ENCODE measurements at places on chromosomes 16 and 17. TPM values are rescaled to one million over a fixed set of nuclear protein-coding genes. Genes with fewer than 3 reads are reported as not detected.

The HOXB5 gene
- not detected for total RNA-seq

GRCh38 chr16:67537636-67538591, 9.3 kb downstream of the RIPOR1 start:
- no peaks in the 10 kb centered on the region for H3K27me3 ChIP-seq
- peaks cover 4% of the 10 kb centered on the region for H3K36me3 ChIP-seq
- H3K27ac ChIP-seq: peak overlapping the region; percentile 60

GRCh38 chr16:1325261-1325660, 8.2 kb upstream of the BAIAP3 start:
- DNase-seq: no peak
- H3K27me3 ChIP-seq: no peaks in the 10 kb centered on the region
- no peak overlapping the region for H3K4me3 ChIP-seq
- peaks cover 2% of the 10 kb centered on the region for H3K36me3 ChIP-seq
- H3K27ac ChIP-seq: no peak overlapping the region
- no peaks in the 10 kb centered on the region for H3K4me1 ChIP-seq

The KRT17 gene
- 3.4 TPM for total RNA-seq

GRCh38 chr16:56113223-56113622, 78.1 kb upstream of the GNAO1 start:
- H3K27ac ChIP-seq: no peak overlapping the region
- no peaks in the 10 kb centered on the region for H3K27me3 ChIP-seq
- H3K4me3 ChIP-seq: no peak overlapping the region
- H3K4me1 ChIP-seq: no peaks in the 10 kb centered on the region
- no peak for DNase-seq

DNA sequence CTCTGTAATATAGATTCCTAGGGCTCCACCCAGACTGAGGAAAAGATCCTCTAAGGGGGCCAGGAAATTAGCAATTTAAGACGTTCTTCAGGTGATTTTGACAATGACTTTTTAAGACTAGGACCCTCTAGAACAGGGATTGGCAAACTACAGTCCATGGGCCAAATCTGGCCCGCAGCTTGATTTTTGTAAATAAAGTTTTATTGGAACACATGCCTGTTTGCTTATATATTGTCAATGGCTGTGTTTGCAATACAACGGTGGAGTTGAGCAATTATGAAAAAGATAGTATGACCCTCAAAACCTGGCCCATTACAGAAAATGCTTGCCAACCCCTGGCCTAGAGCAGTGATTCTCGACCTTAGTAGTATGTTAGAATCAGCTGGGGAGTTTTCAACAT, 181.9 kb downstream of the SOX9 start:
- H3K4me3 ChIP-seq: no peak overlapping the region
- H3K36me3 ChIP-seq: no peaks in the 10 kb centered on the region
- no peaks in the 10 kb centered on the region for H3K27me3 ChIP-seq
- 0 out of 2 replicates have a peak, but pooled peaks cover 5% of the 10 kb centered on the region for H3K4me1 ChIP-seq

GRCh38 chr17:64385187-64386083, 5.2 kb downstream of the PECAM1 start:
- no peak overlapping the region for H3K4me3 ChIP-seq
- no peaks in the 10 kb centered on the region for H3K36me3 ChIP-seq
- peaks cover 56% of the 10 kb centered on the region for H3K4me1 ChIP-seq

DNA sequence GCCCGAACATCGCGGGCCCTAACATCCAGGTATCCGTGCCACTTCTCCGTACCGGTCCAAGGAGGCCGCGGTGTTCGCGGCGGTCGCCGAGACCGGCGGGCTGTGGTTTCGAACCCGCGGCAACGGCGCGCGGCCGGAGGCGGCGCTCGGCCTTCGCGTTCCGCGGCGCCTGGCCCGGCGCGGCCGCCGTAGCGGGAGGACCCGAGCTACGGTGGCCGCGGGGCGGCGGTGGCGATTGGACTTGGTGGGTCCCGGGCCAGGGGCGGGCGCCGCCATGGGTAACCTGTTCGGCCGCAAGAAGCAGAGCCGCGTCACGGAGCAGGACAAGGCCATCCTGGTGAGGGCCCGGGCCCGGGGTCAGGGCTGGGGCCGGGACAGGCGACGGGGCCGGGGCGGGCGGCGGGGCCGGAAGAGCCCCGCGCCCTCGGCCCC, at the start of gene CHMP6:
Gene CHMP6, plus strand, starts transcription at position 197 of the 432 bp plus-strand sequence. Its CDS starts 78 bp downstream, at position 275.
- DNase-seq: peak; percentile 85
- peaks cover 13% of the 10 kb centered on the region for H3K4me1 ChIP-seq
- no peaks in the 10 kb centered on the region for H3K36me3 ChIP-seq

The EMP2 gene
- 187 TPM for total RNA-seq

DNA sequence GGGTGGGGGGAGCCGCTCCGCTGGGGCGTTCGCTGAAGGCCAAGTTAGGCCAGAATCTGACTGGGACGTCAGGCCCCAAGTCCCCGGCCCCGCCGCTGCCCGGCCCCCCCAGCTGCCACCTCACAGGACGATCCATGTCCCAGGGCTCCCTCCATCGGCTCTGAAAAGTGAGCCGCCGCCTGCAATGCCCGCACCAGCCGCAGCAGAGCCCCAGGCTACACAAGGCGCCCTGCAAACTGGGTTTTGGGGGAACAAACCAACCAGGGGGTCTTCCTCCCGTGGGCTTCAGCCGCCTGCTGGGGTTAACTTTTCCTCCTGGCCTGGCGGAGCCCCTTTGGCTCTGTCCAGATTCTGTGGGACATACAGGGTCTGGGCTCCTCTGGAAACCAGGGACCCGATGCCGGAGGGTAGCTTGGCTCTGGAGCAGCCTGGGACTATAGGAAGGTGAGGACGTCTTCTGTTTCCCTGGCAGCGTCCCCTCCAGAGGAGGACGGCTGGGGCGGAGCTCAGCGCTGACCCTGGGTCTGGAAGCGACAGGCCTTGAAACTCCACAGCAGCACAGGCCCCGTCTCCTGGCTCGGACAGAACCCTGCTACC, 835 bp downstream of the NME4 start:
- H3K4me1 ChIP-seq: 0 out of 2 replicates have a peak, but pooled peaks cover 4% of the 10 kb centered on the region
- no peak overlapping the region for H3K27ac ChIP-seq
- DNase-seq: peak; percentile 30
- no peaks in the 10 kb centered on the region for H3K27me3 ChIP-seq
- H3K4me3 ChIP-seq: no peak overlapping the region
- H3K36me3 ChIP-seq: peaks cover 3% of the 10 kb centered on the region

DNA sequence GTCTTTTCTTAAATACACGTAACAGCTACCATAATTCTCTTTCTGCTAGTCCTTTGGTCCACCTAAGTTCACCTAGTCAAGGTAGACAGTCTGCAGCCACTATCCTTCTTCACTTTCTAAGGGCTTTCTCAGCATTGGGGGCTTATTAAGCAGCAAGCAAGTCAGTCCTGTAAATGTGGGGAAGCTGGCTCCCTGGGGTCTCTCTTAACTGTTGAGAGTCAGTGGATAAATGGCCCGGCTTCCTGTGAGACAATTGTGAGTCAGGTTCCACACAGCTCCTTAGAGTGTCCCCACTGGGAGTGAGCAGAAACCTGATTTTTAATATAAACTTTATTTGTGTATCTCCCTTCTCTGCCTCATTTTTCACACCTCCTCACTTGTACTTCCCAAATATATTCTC, 132.1 kb downstream of the CDH13 start:
- H3K4me3 ChIP-seq: no peak overlapping the region
- no peaks in the 10 kb centered on the region for H3K4me1 ChIP-seq
- no peaks in the 10 kb centered on the region for H3K36me3 ChIP-seq

GRCh38 chr16:15913046-15913698, 24.8 kb upstream of the CEP20 start:
- H3K27me3 ChIP-seq: no peaks in the 10 kb centered on the region
- H3K27ac ChIP-seq: no peak overlapping the region
- no peaks in the 10 kb centered on the region for H3K36me3 ChIP-seq
- no peaks in the 10 kb centered on the region for H3K4me1 ChIP-seq
- H3K4me3 ChIP-seq: no peak overlapping the region

The METTL9 gene
- total RNA-seq: 55.3 TPM

The SLC47A2 gene
- 0.16 TPM for total RNA-seq

The MRPL58 gene
- total RNA-seq: 61.0 TPM

- no peaks in the 10 kb centered on the region for H3K36me3 ChIP-seq
- no peak overlapping the region for H3K27ac ChIP-seq
- no peaks in the 10 kb centered on the region for H3K27me3 ChIP-seq
- H3K4me3 ChIP-seq: no peak overlapping the region
Observed at GRCh38 chr17:2936771-2937321, 126.6 kb downstream of the OR1D5 start.

GRCh38 chr17:70332356-70333210, 163.3 kb downstream of the KCNJ2 start:
- no peak overlapping the region for H3K27ac ChIP-seq
- no peak overlapping the region for H3K4me3 ChIP-seq
- no peak for DNase-seq
- no peaks in the 10 kb centered on the region for H3K36me3 ChIP-seq

The ALOXE3 gene
- total RNA-seq: not detected

The IRF8 gene
- 29.5 TPM for total RNA-seq

The CTRL gene
- total RNA-seq: 0.66 TPM

GRCh38 chr17:5825717-5826330, 241.5 kb upstream of the NLRP1 start:
- H3K27ac ChIP-seq: no peak overlapping the region
- no peak for DNase-seq
- H3K36me3 ChIP-seq: no peaks in the 10 kb centered on the region

DNA sequence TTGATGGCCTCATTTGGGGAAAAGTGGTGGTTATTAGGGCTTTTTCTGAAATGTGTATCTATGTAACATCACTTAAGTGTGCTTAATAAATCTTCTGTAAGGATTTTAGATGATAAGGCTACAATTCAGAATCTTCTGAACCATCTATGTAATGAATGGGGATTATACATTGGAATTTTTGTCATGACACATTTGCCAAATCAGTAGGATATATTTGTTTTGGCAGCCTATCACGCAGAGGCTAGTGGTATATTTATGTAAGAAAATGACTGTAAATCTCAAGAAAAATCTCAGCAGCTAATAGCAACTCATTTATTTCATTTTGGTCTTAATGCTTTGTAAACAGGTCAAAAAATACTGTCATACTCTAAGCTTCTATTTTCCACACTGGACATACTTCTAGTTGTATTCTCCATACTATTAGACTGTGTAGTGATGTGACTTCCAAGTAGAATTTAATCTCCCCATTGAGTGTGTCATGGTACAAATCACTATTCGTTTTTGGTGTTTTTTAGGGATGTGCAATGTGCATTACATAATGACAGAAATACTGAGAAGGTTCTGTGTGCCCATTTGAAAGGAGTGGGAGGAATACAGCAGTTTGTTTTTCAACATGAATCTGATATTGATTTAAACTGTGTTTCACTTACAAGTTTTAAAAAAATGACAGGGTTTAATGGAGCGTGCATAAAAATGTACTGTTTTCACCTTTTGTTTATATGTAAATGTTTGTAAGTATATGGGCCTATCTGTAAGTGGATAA, 29.2 kb downstream of the CLUH start:
- no peaks in the 10 kb centered on the region for H3K27me3 ChIP-seq
- DNase-seq: no peak
- H3K27ac ChIP-seq: no peak overlapping the region
- H3K4me1 ChIP-seq: 0 out of 2 replicates have a peak, but pooled peaks cover 10% of the 10 kb centered on the region
- no peak overlapping the region for H3K4me3 ChIP-seq
